Mesenteric fat pad (tissue), 1 donor: ENCODE measurements at places on chromosomes 4 and X. TPM values are rescaled to one million over a fixed set of nuclear protein-coding genes. Genes with fewer than 3 reads are reported as not detected.

The HMGN5 gene
- 3.2 TPM for total RNA-seq

The TRMT44 gene
- total RNA-seq: 23.3 TPM

DNA sequence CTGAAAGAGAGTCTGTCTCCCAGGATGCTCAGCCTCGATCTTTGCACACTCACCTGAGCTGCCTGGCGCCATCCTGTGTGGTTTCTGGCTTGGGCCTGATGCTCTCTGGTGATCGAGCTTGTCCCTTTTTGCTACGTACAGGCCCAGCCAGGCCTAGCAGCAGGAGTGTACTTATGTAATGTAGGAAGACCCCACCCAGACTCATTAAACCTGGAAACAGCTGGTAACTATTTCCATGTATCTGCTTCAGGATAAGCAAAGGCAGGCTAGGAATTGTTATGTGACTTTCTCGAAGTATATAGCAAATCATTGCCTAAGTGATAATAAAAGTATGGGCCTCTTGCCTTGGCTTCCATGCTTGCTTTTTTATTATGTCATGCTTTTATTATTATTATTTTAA lies 18.6 kb upstream of the ARSJ start:
- no peak for DNase-seq

GRCh38 chr4:77127215-77127614 lies 29.8 kb upstream of the CCNG2 start:
- DNase-seq: no peak

DNA sequence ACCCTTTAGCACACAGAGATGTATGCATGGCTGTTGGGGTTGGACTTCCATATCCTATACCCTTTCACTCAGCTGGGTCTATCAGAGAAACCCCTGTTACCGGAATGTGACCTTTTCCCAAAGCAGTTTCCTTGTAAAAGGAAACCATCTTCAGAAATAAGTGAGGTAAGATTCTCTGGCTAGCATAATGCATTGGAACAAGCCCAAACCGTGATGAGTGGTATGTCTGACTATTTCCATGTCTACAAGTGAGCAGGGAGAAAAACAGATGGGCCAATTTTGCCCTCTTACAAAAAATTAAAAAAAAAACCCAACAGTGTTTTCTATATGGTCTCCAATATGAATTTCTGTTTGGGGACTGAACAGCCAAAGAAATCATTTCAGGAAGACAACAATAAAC lies 283.9 kb downstream of the SMARCA1 start:
- no peak for DNase-seq

DNA sequence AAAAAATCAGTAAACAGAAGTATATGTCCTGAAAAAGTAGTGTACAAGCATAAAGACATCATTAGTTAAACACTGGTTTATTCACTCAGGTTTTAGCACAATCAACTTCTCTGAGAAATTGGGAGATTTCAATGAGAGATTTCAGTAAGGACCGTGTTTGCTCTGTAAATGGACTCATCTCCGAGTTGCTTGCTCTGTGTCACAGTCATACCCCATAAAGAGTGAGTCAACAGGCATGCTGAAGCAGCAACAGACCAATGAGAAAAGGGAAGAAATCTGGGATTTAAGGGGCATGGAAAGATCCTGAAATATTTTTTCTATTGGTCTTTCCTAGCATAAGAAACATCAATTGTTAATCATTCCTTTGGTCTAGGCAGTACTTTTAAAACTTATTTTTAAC lies 4.7 kb downstream of the GLUD2 start:
- no peak for DNase-seq

The RHOH gene
- total RNA-seq: 3.9 TPM

- DNase-seq: no peak
These were observed 13.4 kb upstream of the NAF1 start for GRCh38 chr4:163180090-163180489.

The SPARCL1 gene
- 302 TPM for total RNA-seq

GRCh38 chr4:78667325-78667724 lies 108.8 kb upstream of the BMP2K start:
- DNase-seq: no peak

The AKAP17A gene
- 31.4 TPM for total RNA-seq

The EPGN gene
- not detected for total RNA-seq

DNA sequence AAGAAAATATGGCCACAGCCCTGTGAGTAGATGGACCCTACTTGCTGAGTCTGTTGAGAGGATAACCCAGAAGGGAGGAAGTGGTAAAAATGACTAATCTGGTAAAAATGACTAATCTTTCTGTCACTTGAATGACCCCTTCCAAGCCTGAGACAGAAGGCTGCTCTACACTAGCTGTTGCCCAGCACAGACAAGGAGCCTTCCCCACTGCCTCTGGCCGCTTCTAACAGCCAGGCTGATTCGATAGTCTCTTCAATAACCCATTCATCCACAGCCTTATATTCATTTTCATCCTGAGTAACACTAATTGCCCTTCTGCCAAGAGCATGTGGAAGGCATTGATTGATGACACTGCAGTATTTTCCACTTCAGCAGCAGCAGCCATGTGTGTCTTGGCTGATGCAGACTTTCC lies 18.4 kb downstream of the MAGEB17 start:
- no peak for DNase-seq

DNA sequence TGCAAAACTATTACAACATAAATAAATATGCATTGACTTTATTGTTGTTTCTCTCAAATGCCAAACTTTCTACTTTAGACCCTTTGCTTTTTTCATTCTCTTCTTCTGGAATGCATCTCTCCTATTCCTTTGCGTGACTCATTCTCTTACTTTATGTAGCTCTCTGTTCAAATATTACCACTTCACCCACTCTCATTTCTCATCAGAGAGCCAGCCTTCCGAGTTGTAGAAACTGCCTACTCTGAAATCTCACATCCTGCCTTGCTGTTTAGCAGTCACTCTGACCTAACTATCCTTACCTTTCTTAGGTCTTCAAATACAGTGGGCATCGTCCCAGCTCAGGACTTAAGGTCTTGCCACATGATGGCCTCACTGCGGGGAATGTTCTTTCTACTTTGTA lies 143.5 kb downstream of the GALNTL6 start:
- DNase-seq: no peak

DNA sequence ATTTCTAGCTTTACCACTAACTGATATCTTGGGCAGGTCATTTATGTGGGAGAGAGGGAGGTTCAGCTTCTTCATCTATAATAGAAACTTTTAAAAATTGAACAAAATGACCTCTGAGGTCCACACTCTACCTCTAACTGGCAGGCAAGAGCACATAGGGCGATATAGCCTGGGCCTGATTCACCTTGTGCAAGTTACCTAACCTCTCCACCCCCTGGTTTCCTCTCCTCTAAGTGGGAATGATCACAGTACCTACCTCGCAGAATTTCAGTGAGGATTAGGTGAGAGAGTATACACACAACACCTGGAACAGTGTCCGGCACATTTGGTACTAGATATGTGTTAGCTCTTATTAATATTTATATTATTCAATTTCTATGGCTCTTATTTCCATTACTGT lies 15.5 kb downstream of the KLB start:
- no peak for DNase-seq

DNA sequence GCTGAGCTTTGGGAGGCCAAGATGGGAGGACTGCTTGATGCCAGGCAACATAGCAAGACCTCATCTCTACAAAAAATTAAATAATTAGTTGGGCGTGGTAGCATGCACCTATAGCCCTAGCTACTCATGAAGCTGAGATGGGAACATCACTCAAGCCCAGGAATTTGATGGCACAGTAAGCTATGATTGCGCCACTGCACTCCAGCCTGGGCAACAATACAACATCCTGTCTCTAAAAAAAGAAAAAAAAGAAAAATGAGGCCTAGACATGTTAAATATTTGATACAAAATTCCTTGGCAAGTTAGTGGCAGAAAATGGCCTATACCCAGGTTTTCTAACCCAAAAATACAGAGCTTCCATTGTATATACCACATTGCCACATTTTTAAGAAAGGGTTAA lies 88.1 kb upstream of the MAB21L2 start:
- no peak for DNase-seq

DNA sequence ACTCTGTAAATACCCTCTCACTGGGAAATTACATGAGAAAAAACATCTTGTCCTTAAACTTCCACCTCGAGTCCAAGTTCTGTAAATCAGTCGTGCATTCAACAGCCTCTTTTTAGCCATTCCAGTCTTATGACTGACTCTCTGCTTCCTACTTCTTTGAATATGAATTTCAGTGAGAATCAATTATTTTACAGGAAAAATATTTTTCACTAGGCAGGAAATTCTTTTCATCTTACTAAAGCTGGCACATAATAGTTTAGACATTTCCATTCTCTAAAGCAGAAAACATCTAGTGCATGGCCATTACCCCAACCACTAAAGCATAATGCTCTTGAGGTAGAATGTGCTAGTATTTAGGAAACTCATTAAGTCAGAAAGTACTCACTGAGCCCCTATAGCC lies 565.7 kb upstream of the FAT1 start:
- DNase-seq: no peak

DNA sequence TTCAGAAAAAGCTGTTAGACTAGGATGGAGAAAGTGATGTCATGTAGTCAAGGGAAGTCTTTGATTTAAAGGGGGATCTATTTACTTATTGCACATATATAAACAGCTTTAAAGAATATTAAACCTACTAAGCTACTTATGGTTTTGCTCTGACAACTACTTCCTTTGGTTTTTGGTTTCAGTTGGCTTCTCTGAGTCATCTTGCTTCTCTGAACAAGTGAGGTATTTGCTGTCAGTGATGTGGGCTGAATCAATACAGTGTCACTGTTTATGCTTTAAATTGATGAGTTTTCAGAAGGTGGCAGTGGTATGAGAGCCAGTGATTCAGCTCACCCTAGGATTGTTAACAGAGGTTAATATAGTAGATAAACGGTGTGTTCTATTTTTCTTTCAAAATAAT lies 75.1 kb downstream of the CEP44 start:
- no peak for DNase-seq

- DNase-seq: no peak
These were observed 171.0 kb downstream of the DHX15 start for GRCh38 chr4:24413311-24413784.

The FGFBP2 gene
- 16.3 TPM for total RNA-seq

GRCh38 chrX:132908891-132909290 lies 49.5 kb downstream of the HS6ST2 start:
- DNase-seq: no peak

DNA sequence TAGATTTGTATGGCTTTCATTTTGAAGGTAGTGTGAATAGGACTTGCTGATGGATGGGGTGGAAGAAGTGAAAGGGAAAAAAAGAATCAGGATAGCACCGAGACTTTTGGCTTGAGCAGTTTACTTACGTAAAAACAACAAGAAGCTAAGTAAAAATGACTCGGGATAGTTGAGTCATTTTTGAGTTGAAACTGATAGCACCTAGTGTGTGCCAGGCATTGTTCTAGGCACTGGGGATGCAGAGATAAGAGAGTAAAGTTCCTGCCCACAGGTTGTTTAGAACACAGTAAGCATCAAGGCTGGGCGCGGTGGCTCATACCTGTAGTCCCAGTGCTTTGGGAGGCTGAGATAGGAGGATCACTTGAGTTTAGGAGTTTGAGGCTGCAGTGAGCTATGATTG lies 34.7 kb downstream of the ADD1 start:
- no peak for DNase-seq

The STOX2 gene
- total RNA-seq: 6.2 TPM

The TMEM33 gene
- total RNA-seq: 49.7 TPM

The SH3TC1 gene
- 64.9 TPM for total RNA-seq

DNA sequence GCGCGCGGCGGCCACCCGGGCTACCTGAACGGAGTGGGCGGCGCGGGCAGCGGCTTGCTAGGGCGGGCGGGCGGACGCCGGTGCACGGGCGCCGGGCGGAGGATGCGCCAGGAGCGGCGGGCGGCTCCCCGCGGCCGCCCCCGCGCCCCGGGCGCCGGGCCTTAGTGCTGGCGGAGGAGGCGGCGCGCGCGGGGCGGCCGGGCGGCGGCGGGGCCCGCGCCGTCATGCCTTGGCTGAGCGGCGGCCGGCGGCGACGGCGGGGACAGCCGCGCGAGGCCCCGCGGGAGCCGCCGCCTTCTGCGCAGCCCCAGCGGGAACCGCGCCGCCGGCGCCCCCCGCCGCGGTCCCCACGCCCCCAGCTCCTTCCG lies 48.2 kb downstream of the CLDN34 start:
- DNase-seq: no peak
